SJSA1 (cell line): ENCODE measurements at places on chromosomes 13 and 19.

- DNase-seq: peak; percentile 90
Observed at GRCh38 chr19:7507884-7508283, 8.0 kb upstream of the ZNF358 start.

GRCh38 chr13:87536499-87536898, 134.7 kb upstream of the SLITRK5 start:
- no peak for DNase-seq

- no peak for DNase-seq
Observed at GRCh38 chr13:39406688-39407087, 196.3 kb downstream of the LHFPL6 start.

DNA sequence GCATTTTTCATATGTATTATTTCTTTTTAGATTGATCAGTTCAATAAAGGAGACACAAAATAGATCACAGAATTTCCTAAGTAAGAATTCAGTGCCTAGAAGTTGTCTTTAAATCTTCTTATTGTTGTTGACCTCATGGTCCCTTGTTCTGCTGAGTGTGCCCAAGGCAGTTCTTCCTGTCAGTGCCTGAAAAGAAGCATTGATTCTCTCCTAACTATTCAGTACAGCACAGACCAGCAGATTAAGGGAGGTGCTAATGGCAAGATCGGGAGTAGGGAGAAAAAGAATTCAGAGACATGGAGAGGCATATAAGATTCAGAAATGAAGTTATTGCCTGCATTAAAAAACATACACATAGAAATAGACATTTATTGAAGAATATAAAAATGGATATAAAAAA, 180.5 kb upstream of the PCDH9 start:
- no peak for DNase-seq

DNA sequence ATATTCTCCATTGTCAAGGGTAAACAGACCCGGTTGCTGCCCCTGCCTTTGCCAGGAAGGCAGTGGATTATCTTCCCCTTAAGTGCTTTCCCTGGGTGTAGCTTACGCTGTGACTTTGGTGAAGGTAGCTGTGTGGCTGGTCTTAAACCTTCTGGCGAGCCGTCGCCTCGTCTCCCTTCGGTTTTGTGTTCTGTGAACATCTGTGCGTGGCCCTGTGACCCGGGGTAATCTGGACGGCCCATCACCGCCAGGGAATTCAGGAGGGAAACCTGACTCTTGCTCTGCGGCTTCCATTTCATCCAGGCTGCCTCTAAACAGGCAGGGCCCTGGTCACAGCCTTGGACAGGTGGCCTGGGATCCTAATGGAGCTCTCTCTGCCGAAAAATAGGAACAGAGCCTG, 78.7 kb downstream of the SHISA2 start:
- no peak for DNase-seq

DNA sequence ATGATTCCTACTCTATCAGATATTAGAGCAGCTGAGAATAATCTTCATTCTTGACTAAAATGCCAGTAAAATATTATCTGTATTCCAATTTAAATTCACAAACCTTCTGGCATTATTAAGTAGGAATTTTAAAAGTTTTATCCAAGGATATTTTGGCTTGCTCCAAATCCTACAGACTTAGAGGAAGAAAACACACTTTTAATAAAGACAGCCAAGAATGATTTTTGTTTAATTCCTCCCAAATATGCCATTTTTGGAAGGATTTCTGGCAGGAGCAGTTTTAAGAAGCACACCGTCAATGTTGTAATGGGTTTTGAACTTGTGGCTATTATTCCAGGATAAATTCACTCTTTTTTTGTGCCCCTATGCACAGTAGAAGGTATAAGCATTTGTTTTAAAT, 355.1 kb downstream of the SLITRK5 start:
- no peak for DNase-seq

- no peak for DNase-seq
Observed at GRCh38 chr13:33875618-33876401, 57.9 kb downstream of the RFC3 start.
